ENCODE measurements at places on chromosomes 13 and 19.

GRCh38 chr19:33508941-33509614 lies 12.5 kb downstream of the PEPD start:
- no peak for DNase-seq

- no peak for DNase-seq
These were observed 113.1 kb upstream of the FNDC3A start for GRCh38 chr13:48862572-48862971.

GRCh38 chr19:54803410-54803809 lies at the start of gene KIR2DL4:
Gene KIR2DL4, plus strand, starts transcription at chr19:54803610. Its CDS starts 42 bp downstream, at chr19:54803652.
- no peak for DNase-seq

- DNase-seq = no peak
These were observed 38.3 kb upstream of the C19orf12 start for GRCh38 chr19:29753190-29753933.

DNA sequence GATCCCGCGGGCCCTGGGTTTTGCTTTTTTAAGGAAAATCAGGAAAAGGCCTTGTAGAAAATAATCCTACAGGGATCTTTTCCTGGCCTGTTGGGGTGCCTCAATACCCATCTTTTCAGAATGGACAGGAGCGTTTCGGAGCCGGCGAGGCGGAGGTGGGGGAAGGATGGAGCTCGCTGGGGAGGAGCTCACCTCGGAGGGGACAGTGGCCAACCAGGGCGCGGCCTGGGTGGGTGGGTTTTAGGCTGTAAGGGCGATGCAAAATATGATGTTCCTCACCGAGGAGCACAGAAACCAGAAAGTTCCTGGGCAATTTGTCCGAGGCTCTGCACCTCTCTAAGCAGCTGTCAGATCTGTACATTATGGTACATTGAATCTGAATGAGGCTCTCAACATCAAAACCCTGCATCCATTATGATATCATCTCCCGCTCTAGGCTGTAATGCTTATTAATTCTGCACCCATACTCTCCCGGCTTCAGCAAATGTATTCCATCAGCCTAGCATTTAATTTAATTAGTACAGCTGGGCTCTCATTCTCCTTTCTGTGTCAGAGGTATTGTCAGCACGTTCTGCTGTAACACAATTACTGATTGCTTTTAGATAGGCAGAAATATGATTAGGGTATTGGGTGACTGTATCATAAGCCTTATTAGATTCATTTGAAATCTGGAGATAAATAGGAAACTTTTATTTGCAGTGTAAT lies 90.3 kb upstream of the SOX1 start:
- no peak for DNase-seq

- DNase-seq = no peak
These were observed 430.3 kb downstream of the ZNF536 start for GRCh38 chr19:30802424-30803013.

DNA sequence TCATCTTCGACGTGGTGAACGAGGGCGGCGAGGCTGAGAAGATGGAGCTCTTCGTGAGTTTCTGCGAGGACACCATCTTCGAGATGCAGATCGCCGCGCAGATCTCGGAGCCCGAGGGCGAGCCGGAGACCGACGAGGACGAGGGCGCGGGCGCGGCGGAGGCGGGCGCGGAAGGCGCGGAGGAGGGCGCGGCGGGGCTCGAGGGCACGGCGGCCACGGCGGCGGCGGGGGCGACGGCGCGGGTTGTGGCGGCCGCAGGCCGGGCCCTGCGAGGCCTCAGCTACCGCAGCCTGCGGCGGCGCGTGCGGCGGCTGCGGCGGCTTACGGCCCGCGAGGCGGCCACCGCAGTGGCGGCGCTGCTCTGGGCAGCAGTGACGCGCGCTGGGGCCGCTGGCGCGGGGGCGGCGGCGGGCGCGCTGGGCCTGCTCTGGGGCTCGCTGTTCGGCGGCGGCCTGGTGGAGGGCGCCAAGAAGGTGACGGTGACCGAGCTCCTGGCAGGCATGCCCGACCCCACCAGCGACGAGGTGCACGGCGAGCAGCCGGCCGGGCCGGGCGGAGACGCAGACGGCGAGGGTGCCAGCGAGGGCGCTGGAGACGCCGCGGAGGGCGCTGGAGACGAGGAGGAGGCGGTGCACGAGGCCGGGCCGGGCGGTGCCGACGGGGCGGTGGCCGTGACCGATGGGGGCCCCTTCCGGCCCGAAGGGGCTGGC lies 52.6 kb downstream of the MAP4K1 start:
- DNase-seq = no peak

GRCh38 chr13:46687810-46688209 lies 109.2 kb downstream of the ESD start:
- no peak for DNase-seq

DNA sequence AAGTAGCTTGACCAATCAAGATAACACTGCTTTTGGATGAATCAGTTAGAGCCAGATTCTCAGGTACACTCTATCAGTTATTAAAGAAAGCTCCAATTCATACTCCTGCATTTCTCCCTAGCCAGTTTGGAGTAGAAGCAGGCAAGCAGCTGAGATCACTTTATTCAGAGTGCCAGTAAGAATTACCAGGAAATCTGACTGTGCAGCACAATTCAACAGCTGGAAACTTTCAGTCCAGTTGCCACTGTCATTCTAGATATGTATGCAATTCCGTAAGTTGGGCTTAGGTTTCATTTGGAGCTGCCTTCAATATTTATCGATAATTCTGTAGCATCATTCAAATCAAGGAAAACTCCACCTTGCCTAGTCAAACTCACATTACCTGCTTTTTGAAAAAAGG lies 2625.6 kb upstream of the PCDH20 start:
- no peak for DNase-seq

- no peak for DNase-seq
These were observed 1096.8 kb upstream of the ATXN8OS start for GRCh38 chr13:69010789-69011188.

- no peak for DNase-seq
These were observed 13.6 kb downstream of the HNRNPM start for GRCh38 chr19:8458380-8458779.

GRCh38 chr13:82294226-82294625 lies 1588.0 kb downstream of the SLITRK1 start:
- no peak for DNase-seq

GRCh38 chr19:43318203-43318602 lies 35.3 kb upstream of the CD177 start:
- DNase-seq = no peak

- DNase-seq = no peak
These were observed 189.6 kb upstream of the TSHZ3 start for GRCh38 chr19:31538879-31539278.

- peak; percentile 14 for DNase-seq
These were observed 594 bp downstream of the ZNF146 start for GRCh38 chr19:36215276-36216123.

DNA sequence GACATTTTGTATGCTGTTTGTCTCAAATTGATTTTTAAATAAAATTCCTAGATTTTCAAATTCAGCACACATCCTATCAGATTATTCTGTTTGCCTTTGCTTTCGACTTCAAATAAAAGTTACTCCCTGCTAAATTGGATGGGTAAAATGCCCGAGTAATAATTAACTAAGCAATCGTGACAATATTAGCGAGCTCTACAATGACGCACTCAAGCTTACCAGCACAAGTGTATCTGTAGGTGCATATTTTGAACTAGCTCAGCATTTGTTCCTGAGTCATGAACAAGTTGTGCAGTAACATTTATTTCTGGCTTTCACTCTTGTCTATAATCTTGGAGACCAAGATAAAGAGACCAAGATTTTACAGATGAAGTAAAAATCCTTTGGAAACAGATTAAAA lies 113.4 kb downstream of the UBL3 start:
- no peak for DNase-seq

DNA sequence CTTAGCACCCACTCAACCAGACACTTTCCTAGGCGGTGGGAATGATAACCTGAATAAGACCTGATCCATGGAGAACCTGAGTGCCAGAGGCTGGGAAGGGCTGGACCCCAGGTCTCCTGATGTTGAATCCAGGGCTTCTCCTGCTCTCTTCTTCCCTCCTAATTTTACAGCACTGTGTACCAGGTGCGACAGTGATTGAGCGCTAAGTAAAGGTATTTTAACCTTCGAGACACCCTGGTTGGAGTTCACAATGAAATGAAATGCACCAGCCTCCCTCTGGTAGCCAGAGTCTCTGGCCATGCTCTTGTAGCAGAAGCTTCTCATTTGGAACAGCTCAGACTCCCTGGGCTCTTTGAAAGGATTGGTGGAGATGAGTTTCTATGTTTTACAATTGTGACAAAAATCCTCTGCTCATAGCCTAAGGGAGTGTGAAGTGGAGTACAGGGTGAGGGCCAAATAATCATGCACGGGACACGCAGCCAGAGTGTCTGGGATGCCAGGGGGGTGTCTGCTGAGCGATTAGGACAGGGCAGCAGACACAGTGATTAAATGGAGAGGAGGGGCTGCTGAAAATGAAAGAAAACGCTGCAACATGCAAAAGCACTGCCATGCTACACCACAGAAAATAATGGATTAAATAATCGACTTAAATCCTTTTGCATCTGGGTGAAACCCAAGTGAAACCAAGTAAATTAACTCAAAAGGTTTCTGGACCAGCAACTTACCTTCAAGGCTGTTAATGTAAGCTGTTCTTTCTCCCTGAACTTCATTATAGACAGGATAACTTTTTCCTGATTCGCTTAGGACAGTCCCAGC lies 83.8 kb downstream of the FAM216B start:
- no peak for DNase-seq

DNA sequence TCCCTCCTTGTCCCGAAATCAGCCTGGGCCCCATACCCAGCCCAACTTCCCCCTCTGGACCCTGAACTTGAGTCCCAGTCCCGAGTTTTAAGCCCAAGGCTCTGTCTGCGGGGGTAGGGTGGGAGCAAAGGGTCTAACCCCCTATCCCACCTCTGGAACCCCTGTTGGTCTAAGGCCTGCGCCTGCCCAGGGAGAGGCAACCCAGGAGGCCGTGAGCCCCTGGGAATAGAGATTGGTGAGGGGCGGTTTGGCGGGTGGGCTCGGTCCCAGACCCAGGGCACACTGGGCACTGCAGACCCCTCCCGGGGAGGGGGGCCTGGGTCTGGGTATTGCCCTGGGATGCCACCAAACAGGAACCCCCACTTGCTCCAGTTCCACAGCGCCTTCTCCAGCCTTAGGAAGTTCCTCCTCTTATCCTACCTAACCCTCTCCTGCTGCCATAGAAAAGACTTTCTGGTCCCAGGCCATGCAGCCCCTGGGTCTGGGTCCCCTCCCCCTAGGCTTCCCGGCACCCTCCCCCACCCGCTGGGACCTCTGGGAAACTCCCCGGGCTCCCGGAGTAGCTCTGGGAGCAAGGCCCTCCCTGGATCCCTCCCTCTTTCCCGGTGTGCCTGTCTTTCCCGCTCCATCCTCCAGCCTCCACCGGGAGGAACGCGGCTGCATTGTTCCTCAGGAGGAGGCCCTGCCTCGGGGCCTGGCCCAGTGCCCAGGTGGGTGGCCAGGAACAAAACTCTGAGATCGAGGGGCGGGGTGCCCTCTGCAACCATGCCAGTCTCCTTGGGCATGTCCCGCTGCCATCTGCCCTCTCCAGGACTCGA lies 33.6 kb upstream of the NANOS3 start:
- no peak for DNase-seq

DNA sequence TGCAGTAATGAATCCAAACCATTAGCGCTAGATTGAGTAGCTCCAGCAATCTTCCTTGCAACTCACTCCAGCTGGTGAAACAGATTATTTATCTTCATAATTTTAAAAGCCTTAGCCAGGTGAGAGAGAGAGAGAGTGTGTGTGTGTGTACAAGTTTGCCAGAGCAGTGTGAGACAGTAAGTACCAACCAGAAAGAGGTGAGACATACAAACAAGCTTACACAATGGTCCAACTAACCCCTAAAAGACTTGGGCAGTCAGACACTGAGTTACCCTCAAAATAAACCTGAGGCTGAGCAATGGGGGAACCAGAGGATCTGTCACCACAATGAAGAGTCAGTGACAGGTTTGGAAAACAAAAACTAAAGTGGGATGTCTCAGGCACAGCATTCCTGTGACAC lies 8.1 kb upstream of the THSD1 start:
- DNase-seq = no peak

GRCh38 chr19:5994405-5995165 lies 16.6 kb upstream of the RANBP3 start:
- no peak for DNase-seq

DNA sequence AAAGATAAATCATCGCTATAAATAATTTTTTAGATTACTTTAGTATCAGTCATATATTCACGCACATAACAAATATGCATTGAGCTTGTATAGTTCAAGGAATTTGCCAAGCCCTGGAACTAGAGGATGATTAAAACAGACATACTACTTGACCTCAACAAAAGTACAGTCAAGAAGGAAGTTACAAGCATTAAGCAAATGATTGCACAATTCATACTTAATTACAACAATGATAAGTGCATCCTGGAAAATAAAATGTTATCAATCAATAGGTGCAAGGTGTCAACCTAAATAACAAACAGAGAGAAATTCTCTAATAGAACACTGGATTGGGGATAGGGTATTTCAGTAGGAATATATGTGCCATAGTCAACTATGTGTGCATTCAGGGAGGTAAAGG lies 491.2 kb downstream of the GPC5 start:
- DNase-seq = no peak

DNA sequence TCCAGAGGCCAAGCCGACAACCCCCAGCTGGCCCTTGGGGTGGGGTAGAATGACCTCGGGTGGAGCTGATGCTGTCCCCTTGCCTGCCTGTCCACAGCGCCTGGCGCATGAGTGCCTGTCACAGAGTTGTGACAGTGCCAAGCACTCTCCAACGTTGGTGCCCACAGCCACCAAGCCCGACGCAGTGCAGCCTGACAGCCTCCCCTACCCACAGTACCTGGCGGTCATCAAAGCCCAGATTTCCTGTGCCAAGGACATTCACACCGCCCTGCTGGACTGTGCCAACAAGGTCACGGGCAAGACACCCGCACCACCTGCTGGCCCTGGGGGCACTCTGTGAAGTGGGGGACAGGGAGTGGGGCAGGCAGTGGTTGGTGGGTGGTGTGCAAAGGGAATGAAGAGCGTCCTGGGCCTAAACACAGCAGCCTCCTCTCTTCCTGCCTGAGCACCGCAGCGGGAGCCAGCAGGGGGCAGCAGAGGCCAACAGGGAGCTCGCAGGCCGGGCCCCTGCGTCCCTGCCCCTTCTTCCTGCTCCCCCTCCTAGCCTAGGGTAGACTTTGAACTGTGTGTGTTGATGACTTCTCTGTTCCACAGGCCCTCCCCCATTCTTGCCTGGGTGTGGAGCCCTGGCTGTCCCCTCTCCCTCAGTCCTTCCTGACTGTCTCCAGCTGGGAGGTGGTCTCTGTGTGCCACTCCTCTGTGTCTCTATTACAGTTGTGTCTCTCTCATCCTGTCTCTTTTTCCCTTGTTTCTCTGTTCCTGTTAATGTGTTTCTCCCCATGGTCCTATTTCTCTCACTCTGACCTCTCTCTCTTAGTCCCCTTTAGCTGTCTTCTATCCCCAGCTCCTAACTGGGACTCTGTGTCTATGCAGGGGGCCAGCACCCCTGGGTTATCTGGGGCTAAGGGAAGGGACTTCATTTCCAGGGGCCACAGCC lies 6.5 kb downstream of the MED29 start:
- DNase-seq = peak; percentile 92

- no peak for DNase-seq
These were observed 533.1 kb downstream of the IRS2 start for GRCh38 chr13:109253316-109253715.

DNA sequence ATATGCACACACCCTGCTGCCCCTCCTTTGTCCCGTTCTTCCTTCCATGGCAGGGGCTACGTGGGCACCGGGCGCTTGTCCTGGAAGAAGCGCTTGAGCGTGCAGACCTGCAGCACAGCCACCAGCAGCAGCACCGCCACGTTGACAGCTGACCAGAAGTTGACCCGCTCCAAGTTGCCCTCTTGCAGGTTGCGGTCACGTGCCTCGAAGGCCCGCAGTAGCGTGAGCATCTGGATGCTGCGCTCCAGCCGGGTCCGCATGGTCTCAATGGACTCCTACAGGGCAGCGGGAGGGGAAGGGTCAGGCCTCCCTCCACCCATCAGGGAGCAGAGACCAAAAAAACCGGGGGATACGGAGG lies 3.1 kb downstream of the TMED1 start:
- no peak for DNase-seq
